Naive thymus-derived CD8-positive, alpha-beta T cell (primary cell): ENCODE measurements at places on chromosomes 4 and X.
A peak's percentile ranks its signal among the peaks of the same experiment; 100 is the strongest.

DNA sequence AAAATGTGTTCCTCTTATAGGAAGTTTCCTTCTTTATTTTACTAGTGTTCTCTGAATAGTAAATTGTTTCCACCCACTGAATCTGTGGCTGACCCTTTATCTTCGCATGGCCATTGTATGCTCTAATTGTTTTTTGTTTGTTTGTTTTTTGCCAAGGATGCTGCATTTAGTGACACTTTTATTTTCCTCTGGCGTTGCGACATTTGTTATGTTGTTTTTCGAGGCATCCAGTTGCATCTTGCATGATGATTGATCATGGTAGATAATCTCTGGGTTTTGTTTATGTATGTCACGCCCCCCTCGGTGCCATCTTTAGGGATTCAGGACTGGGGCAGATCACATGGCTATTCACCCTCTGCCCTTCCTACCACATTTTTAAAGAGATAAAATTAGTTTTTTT is 2.2 kb downstream of the NMU start:
- no peak for DNase-seq

- no peak for DNase-seq
Observed at GRCh38 chrX:38273453-38273852, 52.8 kb upstream of the SRPX start.

- DNase-seq, result no peak
Observed at GRCh38 chrX:139297638-139298037, 232.9 kb upstream of the F9 start.

DNA sequence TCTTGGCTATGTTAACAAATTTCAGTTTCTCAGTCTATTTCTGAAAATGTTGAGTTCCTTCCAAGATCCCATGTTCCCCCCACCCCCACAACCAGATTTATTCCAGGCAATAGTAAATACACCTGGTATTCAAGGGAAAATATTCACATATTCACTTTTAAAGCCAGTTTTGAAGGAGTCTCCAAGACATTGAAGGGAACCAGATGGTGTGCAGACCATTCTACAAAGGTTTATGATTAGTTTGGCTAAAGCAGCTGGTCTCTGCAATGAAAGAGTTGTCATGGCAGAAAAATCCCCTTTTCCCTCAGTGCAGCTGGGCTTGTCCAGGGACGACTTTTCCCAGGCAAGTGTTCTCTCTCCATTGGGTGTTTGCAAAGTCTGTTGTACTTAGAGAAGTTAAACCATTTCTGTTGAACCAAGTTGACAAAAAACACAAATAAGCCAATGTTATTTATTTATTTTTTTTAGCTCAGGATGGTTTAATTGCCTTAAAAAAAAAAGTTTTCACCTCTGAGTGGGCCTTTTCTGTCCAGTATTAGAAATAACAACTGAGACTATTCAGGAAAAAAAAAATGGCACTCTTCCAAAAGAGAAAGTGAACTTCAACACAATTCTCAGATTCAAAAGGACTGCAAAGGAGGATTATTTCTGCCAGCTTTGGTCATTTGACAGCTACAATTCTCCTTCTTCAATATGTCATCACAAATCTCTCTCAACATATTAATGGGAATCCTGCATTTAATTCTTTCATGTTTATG is 410.6 kb downstream of the IL1RAPL1 start:
- DNase-seq, result no peak

DNA sequence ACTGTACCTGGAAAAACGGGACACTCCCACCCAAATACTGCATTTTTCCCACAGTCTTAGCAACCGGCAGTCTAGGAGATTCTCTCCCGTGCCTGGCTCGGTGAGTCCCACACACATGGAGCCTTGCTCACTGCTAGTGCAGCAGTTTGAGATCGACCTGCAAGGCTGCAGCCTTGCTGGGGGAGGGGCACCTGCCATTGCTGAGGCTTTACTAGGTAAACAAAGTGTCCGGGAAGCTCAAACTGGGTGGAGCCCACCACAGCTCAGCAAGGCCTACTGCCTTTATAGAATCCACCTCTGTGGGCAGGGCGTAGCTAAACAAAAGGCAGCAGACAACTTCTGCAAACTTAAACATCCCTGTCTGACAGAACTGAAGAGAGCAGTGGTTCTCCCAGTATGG is 205.2 kb downstream of the CHIC1 start:
- DNase-seq, result no peak

DNA sequence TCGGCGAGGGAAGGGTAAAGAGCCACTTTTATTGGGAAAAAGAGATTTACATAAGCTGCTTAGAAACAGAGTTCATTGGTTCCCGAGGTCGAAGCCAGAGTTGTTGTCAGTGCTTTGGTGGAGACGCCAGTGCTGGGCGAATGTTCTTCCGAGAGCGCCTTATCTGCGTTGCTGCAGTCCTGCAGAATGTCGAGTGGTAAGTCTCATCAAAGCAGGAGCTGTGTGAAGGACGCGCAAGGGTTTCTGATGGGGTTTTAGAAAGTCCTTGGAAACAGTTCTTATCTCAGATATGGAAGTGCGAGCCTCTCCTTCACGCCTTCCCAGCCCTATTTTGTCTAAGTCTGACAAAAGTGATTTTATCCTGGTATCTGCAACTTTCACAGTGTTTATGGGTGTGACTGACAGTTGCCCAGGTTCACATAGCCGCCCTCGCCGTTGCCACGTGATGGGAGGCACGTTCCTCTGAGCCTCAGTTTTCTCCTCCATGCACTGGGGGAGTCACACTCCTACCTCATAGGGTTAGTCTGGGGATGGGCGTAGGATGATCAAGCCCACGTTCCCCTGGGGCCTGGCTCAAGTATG is 47.3 kb upstream of the NSG1 start:
- no peak for DNase-seq

DNA sequence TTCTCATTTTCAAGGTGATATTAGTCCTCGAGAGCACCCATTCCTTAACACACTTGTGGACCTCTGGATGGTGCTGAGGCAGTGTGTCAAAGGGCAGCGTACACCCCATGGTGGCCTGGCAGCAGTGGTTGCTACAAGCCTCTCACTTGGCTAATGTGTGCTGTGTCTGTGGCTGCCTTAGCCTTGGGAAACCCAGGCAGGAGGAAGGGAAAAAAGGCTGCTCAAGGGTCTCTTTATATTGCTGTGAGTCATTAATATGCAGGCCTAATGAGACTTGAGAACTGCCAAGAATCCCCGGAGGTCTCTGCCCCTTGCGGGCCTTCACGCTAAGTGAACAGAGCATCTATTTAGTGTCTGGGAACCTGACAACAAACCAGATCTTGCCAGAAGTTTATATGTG is 7.0 kb downstream of the PCDH10 start:
- DNase-seq, result no peak

DNA sequence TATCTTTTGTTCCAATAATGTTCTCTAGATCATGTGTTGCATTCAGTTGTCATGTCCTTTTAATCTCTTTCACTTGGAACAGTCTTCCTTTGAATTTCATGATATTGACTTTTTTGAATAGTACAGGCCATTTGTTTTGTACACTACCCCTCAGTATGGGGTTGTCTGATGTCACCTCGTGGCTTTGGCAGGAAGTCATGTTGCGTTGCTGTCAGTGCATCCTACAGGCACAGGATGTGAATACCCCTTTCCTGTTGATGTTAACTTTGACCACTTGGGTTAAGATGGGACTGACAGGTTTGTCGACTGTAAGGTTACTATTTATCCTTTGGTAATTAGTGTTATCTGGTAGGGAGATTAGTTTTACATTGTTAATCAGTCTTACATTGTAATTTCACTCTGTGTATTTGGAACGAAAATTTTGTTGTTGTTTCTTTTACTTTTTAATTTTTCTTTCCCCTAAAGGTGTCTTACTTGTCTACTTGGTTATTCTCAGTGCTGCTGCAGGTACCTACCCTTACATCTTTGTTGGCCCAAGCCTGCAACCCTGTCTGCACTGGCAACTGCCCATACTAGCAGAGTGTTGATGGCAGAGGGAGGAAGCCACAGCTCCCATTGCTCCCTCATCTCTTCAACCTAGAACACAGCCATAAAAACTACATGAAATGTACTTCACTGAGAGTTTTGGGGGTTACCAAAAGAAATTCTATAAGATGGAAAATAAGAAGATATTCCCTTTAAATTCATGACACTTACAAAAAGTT is 14.7 kb upstream of the ATP8A1 start:
- peak; percentile 70 for DNase-seq

DNA sequence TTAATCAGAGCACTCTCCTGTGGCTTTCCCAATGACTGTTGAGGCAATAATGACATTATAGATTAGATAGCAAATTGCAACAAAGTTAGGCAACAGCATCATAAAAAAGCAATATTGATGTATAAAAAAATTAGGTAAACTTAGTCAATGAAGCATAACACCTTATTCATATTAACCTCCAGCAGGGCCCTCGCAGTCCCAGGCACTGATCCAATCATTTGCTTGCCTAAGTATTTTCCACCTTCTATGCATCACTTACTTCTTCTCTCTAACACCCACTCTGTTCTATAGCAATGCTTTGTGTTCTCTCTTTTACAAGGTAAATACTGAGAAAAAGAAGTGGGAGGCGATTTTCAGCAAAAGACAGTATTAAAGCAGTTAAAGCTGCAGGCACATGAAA is 833.5 kb upstream of the ADGRL3 start:
- DNase-seq, result no peak

- DNase-seq, result no peak
Observed at GRCh38 chr4:121375262-121375661, 5.6 kb downstream of the QRFPR start.

GRCh38 chr4:113293043-113293560 is 243.6 kb downstream of the ANK2 start:
- DNase-seq, result no peak

DNA sequence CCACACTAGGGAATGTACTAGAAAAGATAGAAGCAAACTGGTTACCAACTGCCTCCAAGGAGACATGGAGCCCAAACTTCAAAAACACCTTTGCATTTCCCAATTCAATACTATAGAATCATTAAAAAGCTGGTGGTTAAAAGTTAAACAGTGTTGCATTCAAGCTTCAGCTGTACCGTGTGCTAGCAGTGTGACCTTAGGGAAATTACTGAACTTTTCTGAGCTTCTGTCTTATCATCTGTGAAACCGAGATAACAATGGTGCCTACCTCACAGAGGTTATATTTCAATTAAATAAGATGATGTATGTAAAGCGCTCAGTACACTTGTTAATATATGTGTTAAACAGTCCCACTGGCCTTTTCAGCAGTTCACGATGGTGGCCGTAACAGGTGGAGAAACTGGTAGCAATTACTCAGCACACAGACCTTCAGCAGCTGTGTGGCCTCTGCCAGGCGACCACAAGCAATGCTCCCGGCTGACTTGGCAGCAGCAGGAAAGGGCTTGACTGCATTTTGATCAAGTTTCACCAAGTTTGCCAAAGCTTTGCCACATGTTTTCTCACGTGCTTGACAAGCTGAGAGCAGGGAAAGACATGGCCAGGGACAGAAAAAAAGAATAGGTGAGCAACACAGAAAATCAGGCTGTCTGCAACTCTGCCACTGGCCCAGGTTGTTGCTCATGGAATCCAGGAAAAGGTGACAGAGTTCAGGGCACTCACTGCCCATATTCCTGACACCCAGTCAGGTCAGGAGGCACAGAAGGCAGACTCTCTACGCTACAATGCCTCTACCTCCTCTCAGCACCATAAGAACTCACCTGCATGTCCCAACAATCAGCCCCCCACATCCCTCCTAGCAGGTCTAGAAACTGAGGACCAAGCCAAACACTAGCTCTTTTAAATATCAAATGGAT is 72.1 kb downstream of the PARM1 start:
- no peak for DNase-seq

DNA sequence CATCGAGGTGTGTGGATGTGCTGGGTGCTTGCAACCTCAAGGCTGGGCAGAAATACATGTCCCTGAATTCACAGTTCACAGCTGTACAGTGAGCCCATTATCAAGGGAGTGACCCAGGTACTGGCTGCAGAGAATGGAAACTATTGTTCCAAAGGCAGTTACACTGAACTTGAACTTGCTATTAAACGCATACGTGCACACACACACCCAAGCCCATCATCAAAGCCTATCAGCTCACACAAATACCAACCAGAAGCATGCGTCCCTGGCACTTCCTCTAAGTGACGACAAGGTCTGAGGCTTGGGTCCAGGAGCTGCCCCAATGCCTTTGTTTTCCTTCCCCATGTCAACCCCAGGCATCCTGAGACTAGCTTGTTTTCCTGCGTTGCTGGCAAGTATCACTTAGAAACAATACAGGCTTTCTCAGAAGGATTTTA is 88.6 kb downstream of the IRF2 start:
- no peak for DNase-seq

DNA sequence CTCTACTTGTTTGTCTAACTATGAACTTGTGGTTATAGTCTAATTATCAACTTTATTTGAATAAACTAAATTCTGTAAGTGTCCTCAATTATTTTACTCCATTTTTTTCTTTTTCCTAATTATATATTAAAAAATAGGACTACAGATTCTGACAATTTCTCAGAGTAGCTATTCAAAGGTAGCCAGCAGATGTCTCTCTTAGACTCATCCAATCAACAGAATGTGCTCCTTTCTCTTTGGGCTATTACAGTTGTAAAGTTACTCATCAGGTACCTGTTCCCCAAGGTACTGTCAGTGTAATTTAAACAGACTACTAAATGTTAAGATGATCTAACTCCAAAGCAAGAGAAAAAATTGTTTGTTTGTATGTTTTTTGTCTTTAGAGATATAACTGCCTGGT is 248.6 kb downstream of the PCDH18 start:
- no peak for DNase-seq

DNA sequence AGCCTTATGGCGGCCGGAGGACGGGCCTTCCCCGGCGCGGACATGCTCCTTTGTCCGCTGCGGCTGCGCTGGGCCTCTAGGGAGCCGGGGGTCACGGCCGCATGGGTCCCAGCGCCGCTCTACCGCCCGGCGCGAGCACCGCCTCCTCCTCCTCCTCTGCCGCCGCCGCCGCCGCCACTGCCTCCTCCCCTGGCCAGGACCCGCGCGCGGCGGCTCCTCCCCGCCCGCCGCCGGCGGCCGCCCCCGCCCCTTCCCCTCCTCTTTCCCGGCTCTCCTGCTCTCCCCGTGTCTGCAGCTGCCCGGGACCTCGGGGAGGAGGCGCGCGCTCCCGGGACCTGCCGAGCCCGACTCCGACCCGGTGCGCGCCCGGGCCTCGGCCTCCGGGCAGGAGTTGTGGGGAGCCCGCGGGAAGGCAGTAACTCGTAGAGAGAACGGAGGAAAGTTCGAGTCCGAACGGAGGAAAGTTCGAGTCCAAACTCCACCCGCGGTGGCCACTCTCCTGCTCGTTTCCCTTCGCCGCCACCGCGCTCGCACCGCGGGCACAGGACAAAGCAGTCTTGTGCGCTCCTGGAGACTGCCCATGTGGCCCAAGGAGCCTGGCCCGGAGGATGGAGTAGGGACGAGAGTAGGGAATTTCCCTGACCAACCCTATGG is at the start of gene ADGRA3:
ADGRA3 (minus strand) TSS at position 179 of the 654 bp plus-strand sequence. CDS start 282 bp downstream, outside the sequence.
- DNase-seq, result no peak

DNA sequence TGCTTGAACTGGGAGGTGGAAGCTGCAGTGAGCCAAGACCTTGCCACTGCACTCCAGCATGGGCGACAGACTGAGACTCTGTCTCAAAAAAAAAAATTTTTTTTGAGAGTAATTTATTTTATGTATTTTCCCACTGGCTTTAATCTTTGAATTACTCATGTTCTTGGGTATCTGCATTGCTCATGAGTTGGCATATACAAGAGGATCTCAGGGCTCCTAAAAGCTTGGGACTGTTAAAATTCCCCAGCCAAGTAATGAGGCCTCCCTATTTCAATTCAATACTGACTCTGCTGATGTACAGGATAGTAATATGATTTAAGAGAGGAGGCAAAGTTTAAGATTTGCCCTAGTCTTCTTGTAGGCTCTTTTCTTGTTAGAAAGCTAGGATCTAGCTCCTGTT is 6.2 kb downstream of the IL21 start:
- no peak for DNase-seq

- no peak for DNase-seq
Observed at GRCh38 chrX:153657161-153657560, 10.2 kb downstream of the DUSP9 start.
